ENCODE measurements at places on chromosomes 16 and 17. TPM values are rescaled to one million over a fixed set of nuclear protein-coding genes. Genes with fewer than 3 reads are reported as not detected.

DNA sequence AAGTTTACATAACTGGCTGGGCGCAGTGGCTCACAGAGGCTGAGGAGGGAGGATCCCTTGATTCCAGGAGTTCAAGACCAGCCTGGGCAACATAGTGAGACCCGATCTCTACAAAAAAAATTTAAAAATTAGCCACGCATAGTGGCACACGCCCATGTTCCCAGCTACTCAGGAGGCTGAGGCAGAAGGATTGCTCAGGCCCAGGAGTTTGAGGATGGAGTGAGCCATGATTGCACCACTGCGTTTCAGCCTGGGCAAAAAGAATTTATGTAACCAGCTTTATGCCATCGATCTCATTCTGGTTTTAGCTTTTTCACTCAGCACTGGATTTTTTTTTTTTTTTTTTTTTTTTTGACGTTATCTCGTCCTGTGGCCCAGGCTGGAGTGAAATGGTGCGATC lies 9.1 kb upstream of the CD300E start:
- DNase-seq: no peak

Gene ANKRD40CL
- not detected for total RNA-seq

DNA sequence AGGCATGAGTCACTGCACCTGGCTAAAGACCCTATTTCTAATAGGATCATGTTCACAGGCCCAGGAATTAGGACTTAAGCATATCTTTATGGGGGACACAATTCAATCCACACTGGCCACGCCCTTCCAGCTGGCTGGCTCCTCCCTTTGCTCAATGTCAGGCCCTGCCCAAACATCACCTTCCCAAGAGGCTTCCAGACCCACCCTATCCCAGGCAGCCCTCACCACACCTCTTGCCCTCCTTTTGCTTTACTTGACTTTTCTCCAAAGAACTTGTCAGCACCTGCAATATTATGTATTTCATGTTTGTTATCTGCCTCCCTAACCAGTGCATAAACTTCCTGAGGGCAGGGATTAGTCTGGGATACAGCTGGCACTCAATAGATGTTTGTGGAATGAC lies 109.6 kb upstream of the CDH5 start:
- no peak for DNase-seq

Gene HOXB5
- total RNA-seq: not detected

- DNase-seq: no peak
Observed at GRCh38 chr17:58560511-58560910, 46.1 kb upstream of the MTMR4 start.

- DNase-seq: no peak
Observed at GRCh38 chr17:44268709-44269534, 987 bp upstream of the SLC4A1 start.

DNA sequence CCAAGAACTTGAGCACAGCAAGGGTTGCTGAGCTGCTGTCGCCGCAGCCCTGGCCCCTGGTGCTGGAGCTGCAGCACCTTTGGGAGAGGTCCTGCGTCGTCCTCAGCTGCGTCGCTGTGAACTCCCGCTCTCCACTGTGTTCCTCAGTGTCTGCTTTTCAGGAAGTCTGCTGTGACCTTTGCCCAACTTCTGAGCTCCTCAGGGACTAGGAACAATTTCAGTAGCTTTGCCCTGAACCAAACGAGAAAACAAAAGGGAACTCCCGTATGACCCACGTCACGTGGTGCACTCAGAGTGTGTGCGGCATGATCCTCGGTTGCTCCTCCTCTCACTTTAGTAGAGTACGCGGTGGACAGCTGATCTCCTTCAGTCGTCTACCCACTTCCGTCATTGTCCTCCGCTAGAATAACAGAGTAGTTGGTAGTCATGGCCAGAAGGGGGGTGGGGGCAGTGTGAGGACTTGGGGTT lies 44.2 kb downstream of the WDR45B start:
- peak; percentile 53 for DNase-seq

DNA sequence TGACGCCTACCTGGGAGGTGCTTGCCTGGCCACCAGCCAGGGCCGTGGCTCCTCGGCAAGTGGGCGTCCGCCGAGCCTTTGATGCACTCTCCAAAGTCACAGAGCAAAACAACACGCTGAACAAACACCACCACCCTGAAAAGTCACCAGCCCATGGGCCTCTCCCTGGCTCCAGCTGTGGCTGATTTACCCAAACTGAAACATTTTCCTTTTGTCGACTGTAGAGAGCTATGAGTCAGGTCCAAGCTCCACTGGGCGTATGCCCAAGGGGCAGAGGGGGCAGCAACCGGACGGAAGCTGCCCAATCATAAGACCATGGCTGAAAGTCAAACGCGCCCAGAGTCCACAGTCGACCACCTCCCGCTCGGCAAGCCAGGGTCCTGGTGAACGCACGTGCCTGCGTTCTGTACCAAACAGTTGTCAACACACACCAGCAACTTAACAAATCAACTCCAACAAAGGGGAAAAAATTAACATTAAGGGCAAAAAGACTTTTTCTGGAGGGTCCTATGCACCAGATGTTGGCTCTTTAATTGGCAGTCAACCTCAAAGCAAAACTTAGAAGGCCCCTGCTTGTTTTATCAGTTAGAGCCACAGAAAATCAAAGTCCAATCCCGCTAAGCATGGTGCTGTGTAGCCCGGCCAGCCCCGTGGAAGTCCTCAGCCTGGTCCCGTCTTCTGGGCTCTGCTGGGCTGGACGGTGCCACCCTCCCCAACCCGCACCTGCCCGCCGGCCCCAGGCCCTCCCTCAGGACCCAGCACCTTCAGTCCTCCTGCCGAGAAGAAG lies 47.3 kb downstream of the TBC1D16 start:
- DNase-seq: no peak

Gene MYH2
- total RNA-seq: not detected

DNA sequence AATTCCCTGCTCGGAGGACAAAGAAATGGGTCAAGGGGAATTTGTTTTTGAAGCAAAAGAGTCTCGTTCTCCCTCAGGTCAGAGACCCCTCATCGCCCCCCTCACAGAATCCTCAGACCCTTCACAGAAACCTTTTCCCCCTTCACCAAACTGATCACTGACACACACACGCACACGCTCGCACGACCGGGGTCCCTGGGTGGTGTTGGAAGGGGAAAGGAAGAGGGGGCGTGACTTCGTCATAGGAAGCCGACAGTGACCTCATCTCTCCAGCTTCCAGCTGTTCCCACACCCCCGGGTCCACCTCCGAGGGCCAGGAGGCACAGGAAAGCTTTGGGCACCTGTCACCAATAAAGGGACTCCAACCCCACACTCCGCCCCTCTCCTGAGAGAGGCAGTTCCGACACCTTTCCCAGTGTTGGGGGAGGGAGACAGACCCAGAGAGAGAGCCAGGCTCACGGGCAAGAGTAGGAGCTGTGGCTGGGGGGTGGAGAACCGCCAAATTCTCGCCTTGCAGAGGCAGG lies 1.2 kb downstream of the ASGR1 start:
- peak; percentile 19 for DNase-seq

- no peak for DNase-seq
Observed at GRCh38 chr17:34730816-34731215, 151.4 kb downstream of the TMEM132E start.

Gene DLX4
- 0.81 TPM for total RNA-seq

GRCh38 chr17:37088913-37089312 lies 140.2 kb downstream of the AATF start:
- no peak for DNase-seq

Gene ZMYND15
- total RNA-seq: 0.17 TPM

GRCh38 chr16:5206331-5206990 lies 108.9 kb upstream of the EEF2KMT start:
- DNase-seq: no peak

- no peak for DNase-seq
Observed at GRCh38 chr17:63337579-63337978, 108.5 kb downstream of the CYB561 start.

DNA sequence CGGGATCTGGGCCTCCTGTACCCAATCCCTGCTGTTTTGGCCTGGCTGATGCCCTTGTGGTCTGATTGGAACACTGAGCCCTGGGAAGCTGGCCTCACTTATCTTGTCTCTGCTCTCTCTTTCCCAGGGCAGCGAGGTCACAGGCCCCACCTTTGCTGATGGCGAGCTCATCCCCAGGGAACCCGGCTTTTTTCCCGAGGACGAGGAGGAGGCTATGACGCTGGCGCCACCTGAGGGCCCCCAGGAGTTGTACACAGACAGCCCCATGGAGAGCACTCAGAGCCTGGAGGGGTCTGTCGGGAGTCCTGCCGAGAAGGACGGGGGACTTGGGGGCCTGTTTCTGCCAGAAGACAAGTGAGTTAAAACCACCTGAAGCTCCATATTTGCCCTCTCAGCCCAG lies 126.0 kb downstream of the RAB11FIP4 start:
- DNase-seq: no peak

- no peak for DNase-seq
Observed at GRCh38 chr17:72158895-72159885, 38.4 kb downstream of the SOX9 start.

GRCh38 chr17:50465171-50465570 lies 3.5 kb downstream of the CHAD start:
- no peak for DNase-seq

Gene TEX14
- total RNA-seq: 0.20 TPM

Gene TPSB2
- total RNA-seq: not detected

- no peak for DNase-seq
Observed at GRCh38 chr17:80274331-80274730, 13.7 kb downstream of the RNF213 start.

Gene ENPP7
- total RNA-seq: not detected

DNA sequence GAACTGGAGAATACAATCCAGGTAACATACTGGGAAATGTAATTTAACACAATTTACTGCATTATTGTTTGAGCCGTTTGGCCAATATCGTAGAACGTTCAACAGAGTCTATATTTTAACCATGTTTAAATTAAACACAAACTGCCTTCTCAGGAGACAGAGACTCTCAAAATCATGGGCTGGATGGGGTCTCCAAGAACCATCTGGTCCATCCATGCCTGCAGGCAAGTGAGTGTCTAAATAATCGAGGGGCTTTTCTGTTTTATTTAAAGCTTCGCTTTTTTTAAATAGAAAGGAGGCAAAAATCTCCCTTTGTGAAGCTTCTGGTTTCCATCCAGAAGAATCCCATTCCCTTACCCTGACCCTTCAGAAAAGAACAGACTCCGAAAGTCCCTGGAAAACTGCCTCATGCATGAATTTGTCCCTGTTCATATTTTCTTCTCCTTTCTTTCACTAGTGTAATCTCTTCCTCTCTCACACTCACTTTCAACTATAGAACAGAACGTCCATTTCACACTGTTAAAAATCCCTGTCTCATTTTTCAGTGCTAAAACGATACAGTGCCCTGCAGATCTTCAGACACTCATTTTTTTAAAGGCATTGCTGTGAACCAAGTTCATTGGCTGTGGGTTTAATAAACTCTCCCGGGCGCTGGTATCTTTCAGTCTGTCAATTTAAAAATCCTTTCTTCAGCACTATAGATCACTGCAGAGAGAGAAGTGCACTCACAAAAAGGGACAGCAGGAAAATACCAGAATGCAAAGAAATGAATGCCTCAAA lies 111.4 kb upstream of the TOM1L1 start:
- no peak for DNase-seq

DNA sequence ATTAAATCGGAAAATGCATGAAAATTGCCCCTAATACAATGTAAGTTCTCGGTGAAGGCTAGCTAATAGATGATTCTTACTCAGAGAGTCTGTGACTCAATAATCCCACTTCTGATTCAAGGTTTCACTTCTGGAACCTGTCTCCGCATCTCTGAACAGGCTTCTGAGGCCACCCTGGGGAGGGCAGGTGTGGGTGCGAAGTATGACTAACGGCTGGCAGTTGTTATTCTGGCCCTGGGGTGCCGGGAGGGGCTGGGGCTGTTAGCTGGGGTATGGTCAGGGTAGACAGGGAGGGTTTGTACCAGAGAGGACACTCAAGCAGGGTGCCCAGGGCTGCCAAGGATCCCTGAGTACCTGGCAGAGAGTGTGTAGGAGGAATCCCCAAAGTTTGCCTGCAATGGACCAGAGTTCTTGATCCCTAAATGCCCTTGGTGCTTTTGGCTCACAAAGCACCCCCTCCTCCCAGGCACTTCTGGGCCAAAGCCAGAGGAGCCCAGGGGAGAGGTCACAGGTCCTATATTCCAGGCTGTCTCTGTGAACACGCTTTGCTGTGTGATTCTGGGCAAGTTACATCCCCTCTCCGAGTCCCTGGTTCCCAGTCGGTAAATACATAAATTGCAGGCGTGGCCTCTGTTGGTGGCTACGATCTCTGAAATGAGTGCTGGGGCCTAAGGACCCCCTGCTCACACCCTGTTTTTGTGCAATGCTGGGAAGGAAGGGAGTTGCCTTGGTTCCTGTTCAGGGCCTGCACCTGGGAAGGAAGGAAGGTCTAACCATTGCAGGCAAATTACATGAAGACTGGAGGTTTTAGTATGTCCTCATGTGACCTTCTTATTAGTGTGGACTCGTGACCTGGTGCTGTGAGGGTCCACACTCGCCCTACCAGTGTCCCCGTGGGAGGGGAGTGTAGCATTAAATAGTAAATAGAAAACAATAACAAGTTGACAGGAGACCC lies 49.9 kb upstream of the CPNE2 start:
- peak; percentile 94 for DNase-seq

Gene GUCY2D
- total RNA-seq: not detected

DNA sequence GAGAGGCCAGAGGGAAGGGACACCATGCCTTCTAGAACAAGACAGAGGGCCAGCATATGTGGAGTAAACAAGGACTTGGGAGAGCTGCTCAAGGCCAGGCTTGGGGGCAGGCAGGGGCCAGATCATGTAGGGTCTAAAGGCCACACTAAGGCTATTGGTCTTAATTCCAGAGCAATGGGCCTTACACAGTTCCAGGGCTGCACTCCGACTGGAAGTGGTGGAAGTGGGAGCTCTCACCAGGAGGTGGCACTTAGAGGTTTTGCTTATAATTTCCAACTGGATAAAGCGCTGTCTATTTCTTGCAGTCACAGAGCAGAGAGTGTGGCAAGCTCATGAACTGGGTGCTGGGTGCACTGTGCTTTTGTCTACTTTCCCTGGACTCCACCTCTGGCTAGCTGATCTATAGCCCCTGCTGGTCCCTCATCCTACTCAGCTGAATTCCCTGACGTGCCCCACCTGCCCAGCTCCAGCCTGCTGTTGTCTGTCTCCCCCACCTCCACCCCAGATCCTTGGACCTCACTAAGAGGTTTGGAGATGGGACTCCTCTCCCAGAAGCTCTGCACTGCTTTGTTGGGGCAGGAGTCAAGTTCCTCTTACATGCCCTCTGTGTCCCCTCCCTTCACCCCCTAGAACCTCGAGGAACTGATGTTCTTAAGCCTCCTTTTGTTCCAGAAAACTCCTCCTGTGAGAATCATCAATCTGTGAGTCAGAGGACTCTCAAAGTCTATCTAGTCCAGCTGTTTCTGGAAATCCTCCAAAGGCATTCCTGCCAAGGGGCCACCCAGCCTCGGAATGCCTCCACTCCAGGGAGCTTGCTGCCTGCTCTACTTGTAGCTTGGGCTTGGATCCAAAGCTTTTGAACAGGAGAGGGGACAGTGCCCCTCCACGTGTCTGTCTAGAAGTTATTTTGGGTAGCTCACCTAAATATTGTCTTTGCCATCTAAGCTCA lies 48.1 kb upstream of the KSR1 start:
- no peak for DNase-seq

GRCh38 chr17:70520447-70520846 lies 351.1 kb downstream of the KCNJ2 start:
- no peak for DNase-seq

GRCh38 chr17:15281909-15282308 lies 16.8 kb upstream of the PMP22 start:
- DNase-seq: no peak
